Thoracic aorta endothelial cell (primary cell): ENCODE measurements at places on chromosomes 4 and X. TPM values are rescaled to one million over a fixed set of nuclear protein-coding genes. Genes with fewer than 3 reads are reported as not detected.

CTSO gene
- 5.7 and 6.9 TPM in 2 replicates for total RNA-seq

CT45A1 gene
- total RNA-seq: not detected in 2 replicates

PAGE1 gene
- total RNA-seq: not detected in 2 replicates

PPP2R2C gene
- total RNA-seq: under 0.01 TPM in 1 of 2 replicates, not detected in the other

CT47B1 gene
- not detected in 2 replicates for total RNA-seq

TNMD gene
- not detected in 2 replicates for total RNA-seq

SLC2A9 gene
- 0.86 and 1.3 TPM in 2 replicates for total RNA-seq

TNIP3 gene
- total RNA-seq: 0.80 and 0.86 TPM in 2 replicates

TBX22 gene
- total RNA-seq: not detected in 2 replicates

LRAT gene
- not detected in 2 replicates for total RNA-seq

FSTL5 gene
- total RNA-seq: 0.07 TPM in 1 of 2 replicates, not detected in the other

LRCH2 gene
- 4.5 and 9.2 TPM in 2 replicates for total RNA-seq

RBMX2 gene
- 23.8 and 26.6 TPM in 2 replicates for total RNA-seq

PAPSS1 gene
- 89.6 and 97.6 TPM in 2 replicates for total RNA-seq

CHRDL1 gene
- total RNA-seq: not detected in 2 replicates

PPP1R2C gene
- total RNA-seq: not detected in 2 replicates

CRMP1 gene
- 0.53 TPM in 1 of 2 replicates, not detected in the other for total RNA-seq

UCP1 gene
- total RNA-seq: not detected in 2 replicates

ARHGAP10 gene
- total RNA-seq: 29.9 and 32.2 TPM in 2 replicates

EXOC1L gene
- total RNA-seq: not detected in 2 replicates
